ENCODE measurements at places on chromosomes 2 and 18.

GRCh38 chr18:379681-380330 lies 112.0 kb upstream of the THOC1 start:
- DNase-seq: no peak

DNA sequence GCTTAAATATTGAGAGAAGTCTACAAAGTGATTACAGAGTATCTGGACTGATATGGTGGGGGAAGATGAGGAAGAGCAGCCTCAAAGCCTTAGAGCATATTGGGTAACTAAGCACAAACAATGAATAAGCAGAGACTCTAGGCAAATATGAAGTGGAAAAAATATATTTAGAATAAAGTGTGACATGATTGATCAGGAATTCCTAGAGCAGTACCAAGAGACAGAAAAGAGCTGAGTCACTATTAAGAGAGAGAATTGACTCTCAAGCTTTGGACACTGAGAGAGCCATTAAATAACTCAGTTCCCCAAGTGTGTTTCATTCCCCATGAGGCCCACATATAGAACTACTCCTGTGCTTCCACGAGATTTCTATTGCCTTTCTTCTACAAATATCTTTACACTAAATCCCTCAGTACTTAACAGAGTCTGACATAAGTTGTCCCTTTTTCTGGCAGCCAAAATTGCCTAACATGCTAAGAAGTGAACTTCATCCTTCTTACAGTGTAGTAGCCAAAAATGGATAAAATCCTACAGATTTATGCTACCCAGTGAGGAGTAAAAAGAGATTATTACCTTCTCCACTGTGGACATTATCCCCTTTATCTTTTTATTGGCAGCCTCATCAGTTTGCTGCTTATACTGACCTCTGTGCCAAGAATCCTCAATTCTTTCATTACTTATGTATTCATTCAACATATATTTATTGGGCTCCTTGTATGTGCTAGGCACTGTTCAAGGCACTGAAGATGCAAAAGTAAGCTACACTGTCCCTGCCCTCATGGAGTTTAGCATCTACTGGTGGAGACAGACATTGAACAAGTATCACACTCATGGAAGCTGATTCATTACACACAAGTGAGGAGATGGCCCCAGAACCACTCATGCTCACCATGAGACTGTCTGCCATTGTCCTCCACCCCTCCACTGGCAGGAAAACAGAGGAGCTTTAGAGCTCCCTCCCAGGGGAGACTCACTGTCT lies 45.4 kb downstream of the SLC40A1 start:
- no peak for DNase-seq

GRCh38 chr18:44668270-44668975 lies 12.3 kb upstream of the SETBP1 start:
- DNase-seq: no peak

- no peak for DNase-seq
These were observed 511.2 kb upstream of the FSIP2 start for GRCh38 chr2:185227391-185227790.

- DNase-seq: no peak
These were observed 756.6 kb downstream of the RNF144A start for GRCh38 chr2:7673853-7674252.

GRCh38 chr2:203849010-203849409 lies 18.6 kb upstream of the CTLA4 start:
- no peak for DNase-seq

DNA sequence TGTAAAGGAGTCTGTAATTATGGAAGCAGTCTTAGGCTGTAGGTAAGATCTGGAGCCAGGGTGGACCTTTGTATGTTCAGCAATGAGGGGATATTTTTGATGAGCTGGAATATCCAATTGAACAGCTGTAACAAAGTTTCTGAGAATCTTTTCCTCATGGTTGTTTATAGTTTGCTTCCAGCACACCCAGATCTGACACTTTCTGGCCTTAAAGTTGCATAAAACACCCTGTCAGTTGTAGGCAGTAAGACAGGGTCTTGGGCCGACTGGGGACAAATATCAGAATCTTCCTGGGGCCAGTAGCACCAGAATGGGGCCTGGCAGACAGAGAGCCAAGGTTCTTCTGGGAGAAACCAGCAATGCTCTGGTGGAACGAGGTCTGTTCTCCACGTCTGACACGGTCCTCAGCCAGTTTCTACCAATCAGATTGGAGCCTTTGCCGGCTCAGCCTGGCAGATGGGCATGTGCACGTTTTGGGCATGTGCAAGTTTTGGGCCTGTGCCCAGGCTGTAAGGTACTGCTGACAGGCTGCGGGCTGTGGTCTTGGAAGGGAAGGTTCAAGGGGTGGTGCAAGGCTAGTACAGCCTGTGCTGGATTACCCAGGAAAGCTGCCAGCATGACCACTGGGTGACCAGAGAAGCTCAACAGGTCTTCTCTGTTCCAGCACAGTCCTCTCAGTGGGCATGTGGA lies 89.8 kb downstream of the PRKCE start:
- no peak for DNase-seq

- DNase-seq: no peak
These were observed 61.5 kb upstream of the PPM1B start for GRCh38 chr2:44107086-44107740.

DNA sequence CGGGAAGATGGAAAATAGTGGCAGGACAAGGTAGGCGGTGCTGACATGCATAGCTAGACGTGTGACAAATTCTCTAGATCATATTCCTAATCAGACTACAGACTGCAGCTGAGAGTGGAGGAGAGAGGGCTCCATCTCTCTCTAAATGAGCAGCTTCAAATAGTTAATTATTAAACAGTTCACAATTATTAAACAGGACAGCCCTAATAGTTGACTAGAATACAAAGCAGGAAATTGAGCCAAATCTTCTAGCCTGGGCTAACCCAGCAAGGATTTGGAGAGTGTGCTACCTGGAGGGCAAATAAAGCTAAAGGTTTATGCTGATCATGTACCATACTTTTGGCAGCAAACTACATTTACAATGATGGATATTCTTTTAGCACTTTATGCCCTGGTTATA lies 54.4 kb upstream of the CWC22 start:
- DNase-seq: no peak

GRCh38 chr2:36650031-36650829 lies 46.3 kb upstream of the VIT start:
- DNase-seq: no peak

- DNase-seq: no peak
These were observed 72.6 kb upstream of the RAB6C start for GRCh38 chr2:129906861-129907235.

- no peak for DNase-seq
These were observed 1668.2 kb upstream of the SLC39A10 start for GRCh38 chr2:193988784-193989183.

GRCh38 chr2:20200697-20201555 lies 24.0 kb downstream of the SDC1 start:
- no peak for DNase-seq

DNA sequence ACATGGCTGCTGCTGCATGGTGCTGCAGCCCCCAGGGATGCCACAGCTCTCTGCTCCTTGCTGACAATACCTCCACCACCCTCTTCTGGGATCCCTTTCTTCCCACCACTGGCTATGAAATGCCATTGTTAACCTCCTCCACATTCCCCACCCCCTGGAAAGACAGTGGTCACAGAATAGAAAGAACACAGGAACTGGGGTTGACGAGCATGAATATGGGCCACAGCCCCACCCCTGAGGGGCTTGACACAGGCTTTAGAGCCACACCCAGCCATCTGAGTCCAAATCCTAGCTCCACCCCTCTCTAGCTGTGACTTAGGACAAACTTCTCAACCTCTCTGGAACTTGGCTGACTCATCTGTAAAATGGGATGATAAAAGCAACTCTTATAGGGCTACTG lies 47.3 kb downstream of the TMEM163 start:
- DNase-seq: no peak

DNA sequence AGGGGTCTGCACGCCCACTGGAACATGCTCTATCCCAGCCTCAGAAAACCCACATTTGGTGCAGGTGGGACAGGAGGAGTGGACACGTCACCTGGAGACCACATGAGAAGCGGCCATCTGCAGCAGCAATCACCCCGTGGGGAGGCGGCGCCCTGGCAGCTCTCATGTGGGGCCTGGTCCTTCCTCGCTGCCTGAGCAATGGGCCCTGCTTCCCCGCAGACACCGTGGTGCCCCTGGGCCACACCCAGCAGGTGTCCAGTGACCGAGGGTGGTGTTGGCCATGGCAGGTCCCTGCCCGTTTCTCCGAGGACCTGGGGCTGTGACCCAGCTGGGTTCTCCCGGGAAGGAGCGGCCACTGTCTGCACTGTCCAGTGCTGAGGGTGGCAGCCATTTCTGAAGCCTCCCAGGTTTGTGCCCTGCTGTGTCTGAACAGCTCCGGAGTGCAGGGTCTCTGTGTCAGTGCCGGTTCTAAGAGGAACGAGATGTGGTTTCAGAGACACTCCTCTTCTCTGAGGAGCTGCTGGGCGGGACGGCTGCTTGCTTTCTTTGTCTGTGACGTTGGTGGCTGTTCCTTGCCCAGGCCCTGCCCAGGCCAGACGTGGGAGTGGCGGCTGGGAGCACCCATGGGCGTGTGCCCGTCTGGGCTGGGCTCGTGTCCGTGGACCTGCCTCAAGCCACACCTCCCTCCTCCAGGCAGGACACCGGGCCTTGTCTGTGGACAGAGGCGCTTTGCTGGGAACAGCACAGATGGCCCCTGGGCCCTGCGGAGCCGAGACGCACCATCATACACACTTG lies 44.8 kb downstream of the NFATC1 start:
- no peak for DNase-seq

GRCh38 chr2:29563697-29564096 lies 357.7 kb downstream of the ALK start:
- DNase-seq: no peak

- no peak for DNase-seq
These were observed 1420.0 kb upstream of the CDH2 start for GRCh38 chr18:29596959-29597358.

DNA sequence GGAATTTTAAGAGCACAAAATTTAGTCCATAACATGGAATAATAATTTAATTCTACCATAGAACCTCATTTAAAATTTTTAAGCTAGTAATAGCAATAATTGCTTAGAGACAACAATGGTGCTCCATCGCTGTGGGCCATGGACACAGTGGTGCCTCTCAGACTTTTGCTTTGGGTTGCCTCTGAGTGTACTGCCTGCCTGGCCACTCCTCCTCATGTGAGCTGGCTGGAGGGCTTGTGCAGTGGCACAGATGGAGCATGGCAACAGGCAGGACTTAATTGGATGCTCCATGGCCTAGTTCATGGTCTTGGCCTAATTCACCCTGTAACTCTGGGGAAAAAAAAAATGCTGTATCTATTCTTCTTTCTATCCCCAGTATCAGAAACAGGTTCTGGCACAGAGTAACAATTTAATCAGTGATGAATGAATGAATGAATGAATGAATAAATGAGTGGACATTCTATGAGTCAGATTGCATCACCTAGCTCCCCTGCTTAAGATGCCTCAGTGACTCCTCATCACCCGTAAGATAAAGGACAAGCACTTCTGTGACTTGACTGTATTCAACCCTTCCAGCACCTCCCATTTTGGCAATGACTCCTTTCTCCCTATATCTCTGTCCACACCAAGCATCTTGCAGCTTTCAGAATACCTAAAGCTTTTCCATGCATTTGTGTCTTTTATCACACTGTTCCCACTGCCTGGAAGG lies 211.8 kb upstream of the SLC14A2 start:
- DNase-seq: no peak

DNA sequence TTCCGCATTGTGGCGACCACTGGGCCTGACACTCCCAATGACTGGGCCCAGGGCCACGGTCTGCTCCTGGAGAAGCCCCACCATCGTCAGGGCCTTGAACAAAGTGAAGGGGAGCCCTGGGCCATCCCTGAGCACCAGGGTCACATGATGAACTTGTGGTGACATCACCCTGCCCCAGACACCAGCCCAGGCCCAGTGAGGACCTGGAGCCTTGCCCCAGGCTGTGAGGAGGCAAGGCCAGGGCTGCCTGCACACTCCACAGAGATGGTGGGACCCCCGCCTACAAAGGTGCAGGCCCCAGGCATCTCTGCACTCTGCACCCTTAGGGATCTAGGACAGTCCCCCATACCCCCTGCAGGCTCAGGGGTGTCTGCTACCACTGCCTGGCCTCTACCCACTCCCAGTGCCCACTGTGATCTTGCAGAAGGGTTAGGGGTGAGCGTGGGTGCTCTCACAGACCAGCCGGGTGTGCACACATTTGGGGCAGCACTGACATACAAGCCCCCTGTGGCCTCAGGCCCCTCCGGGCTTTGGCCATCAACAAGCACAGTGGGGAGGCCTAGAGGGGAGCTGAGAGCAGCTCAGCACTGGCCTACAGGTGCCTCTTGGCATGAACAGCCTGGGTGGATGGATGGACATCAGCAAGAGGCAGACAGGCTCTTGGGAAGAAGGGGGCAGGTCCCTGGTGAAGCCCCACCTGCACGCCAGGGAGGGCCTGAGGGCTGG lies 624.0 kb upstream of the LRRTM4 start:
- no peak for DNase-seq

DNA sequence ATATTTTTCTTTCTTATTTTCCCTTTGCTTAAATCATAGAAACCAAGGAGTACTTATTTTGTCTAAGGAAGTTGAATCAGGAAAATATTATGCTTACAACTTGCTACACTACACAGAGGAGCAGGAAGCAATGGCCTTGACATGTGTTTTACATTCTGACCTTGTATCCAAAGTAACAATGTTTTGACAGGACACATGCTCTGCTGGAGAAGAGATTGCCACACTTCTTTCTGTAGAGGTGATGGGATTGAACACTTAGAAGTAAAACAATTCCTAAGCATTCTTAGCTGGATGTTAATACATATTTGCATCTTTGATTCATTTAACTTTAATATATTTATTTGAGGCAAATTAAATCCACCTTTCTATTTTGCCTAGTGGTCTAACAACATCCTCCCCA lies 929.1 kb downstream of the DSC3 start:
- DNase-seq: no peak

DNA sequence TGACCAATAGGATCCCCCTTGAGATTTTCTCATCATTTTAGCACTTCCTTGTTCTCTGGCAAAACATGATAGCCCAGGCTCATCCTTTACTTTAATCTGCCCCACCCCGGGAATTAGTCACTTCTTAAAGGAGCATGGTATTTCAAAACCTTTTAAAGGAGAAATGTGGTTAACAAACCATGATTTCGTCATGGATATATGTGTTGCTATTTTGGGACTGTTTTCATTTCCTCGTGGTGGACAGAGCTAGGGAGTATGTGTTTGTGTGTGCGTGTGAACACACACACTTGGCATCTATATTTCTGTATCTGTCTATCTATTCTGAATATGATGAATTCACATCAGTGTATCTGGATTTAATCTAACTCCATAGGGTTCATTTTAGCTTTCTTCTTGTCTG lies 128.1 kb downstream of the BIRC6 start:
- no peak for DNase-seq
